ENCODE measurements at places on chromosomes 3 and 15. TPM values are rescaled to one million over a fixed set of nuclear protein-coding genes. Genes with fewer than 3 reads are reported as not detected.

Gene RBP2
- not detected for total RNA-seq

Gene C3orf80
- total RNA-seq, result 2.3 TPM

Gene BFSP2
- total RNA-seq, result not detected

Gene HRG
- not detected for total RNA-seq

Gene ABHD6
- total RNA-seq, result 13.0 TPM

Gene ASB14
- not detected for total RNA-seq

Gene ROPN1
- not detected for total RNA-seq

Gene ISLR2
- total RNA-seq, result 0.13 TPM

Gene RPL39L
- total RNA-seq, result 45.1 TPM

Gene GPR156
- 0.48 TPM for total RNA-seq

Gene MFGE8
- total RNA-seq, result 311 TPM

Gene SLC28A1
- total RNA-seq, result 0.05 TPM

Gene NR2E3
- total RNA-seq, result 0.38 TPM

Gene WDR93
- total RNA-seq, result 0.28 TPM

Gene TMEM207
- not detected for total RNA-seq

Gene KBTBD13
- not detected for total RNA-seq

Gene SMAD6
- total RNA-seq, result 19.3 TPM
